CD8-positive, alpha-beta memory T cell (primary cell): ENCODE measurements at places on chromosomes 16 and 17. TPM values are rescaled to one million over a fixed set of nuclear protein-coding genes. Genes with fewer than 3 reads are reported as not detected.

GRCh38 chr17:1946021-1946932, 78.9 kb downstream of the RTN4RL1 start:
- no peak overlapping the region for H3K4me3 ChIP-seq
- H3K27ac ChIP-seq = no peak overlapping the region
- H3K4me1 ChIP-seq = no peaks in the 10 kb centered on the region

DNA sequence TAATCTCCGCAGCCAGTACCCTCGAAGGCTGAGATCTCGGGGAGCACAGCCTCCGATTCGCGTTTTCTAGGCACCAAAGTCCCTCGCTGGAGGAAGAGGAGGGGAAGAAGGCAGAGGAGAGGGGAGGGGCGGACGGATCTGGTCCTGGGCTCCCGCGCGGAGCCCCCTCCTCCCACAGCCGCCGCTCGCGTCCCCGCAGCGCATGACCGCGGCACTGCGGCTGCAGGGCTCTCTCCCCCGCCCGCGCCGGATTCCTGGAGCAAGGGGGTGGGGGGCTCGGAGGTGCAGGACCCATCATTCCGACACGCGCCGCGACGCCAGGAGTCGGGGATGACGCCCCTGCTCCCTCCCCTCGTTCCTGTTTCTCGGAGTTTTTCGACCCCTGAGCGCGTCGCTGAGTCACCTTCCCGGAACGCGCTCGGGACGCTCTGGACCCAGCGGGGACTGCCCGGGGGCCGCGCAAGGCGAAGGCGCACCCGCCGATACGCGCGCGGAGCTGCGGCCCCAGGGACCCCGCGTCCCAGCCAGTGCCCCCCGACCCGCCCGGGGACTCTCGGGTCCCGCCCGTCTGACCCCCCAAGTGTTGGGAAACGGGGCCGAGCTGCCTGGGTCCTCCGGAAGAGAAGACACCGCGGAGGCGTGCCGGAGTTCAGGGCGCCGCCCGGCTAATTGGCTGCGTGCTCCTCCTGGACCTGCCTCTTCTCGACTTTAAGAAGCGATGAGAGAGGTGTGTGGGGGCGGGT, 1.4 kb upstream of the SPHK1 start:
- no peaks in the 10 kb centered on the region for H3K36me3 ChIP-seq
- peak; percentile 45 for DNase-seq
- no peaks in the 10 kb centered on the region for H3K27me3 ChIP-seq
- H3K4me1 ChIP-seq = peaks cover 19% of the 10 kb centered on the region
- peak overlapping the region; percentile 45 for H3K27ac ChIP-seq

DNA sequence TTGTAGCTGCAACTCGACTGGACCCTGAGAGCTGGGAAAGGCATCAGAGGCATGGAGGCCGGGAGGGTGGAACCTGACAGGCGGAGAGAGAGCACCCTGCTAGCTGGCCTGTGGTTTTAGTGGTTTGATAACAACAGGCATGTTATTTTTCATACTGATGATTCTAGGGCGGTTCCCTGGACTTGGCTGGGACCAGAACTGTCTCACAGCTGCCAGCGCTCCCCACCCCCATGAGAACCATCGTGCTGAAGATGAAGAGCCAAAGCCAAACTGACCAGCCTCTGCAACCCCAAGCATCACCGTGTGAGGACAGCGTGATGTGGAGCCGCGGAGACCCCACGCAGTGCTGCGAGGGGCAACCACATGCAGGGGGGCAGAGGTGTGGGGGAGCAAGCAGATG, 28.5 kb downstream of the MXRA7 start:
- no peak overlapping the region for H3K27ac ChIP-seq
- H3K27me3 ChIP-seq = no peaks in the 10 kb centered on the region
- DNase-seq = no peak
- peaks cover 33% of the 10 kb centered on the region for H3K4me1 ChIP-seq

GRCh38 chr16:10428433-10429168, 42.7 kb downstream of the ATF7IP2 start:
- H3K27ac ChIP-seq = no peak overlapping the region
- peaks cover 7% of the 10 kb centered on the region for H3K36me3 ChIP-seq
- no peaks in the 10 kb centered on the region for H3K4me1 ChIP-seq
- H3K4me3 ChIP-seq = no peak overlapping the region
- no peaks in the 10 kb centered on the region for H3K27me3 ChIP-seq

- H3K27ac ChIP-seq = no peak within 1 kb of the TSS
- DNase-seq = peak; percentile 58
- no peaks in the 10 kb centered on the region for H3K27me3 ChIP-seq
- H3K4me3 ChIP-seq = peak within 1 kb of the TSS; percentile 56
- H3K4me1 ChIP-seq = peaks cover 6% of the 10 kb centered on the region
- H3K36me3 ChIP-seq = no peaks in the 10 kb centered on the region
Measured at GRCh38 chr17:28405632-28406472, at the start of gene SLC46A1. SLC46A1 (minus strand) TSS chr17:28406212; CDS start chr17:28406114, 98 bp downstream.

DNA sequence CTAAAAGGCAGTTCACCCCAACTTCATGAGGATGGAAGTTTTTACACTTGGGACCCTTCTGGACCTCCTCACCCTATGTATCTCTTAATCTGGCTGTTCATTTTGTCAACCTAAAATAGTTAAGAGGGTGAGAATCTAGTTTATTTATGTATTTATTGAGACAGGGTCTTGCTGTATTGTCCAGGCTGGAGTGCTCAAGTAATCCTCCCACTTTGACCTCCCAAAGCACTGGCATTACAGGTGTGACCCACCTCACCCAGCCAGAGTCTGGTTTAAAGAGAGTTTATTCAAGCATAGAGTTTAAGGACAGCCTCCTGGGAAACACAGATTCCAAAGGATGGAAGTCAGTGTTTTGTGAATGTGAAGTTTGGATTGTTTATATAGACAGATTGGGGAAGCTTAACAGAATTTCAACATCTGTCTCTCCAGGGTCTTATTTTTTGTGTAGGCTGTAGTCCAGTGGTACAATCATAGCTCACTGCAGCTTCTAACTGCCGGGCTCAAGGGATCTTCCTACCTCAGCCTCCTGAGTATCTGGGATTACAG, 8.0 kb upstream of the APPBP2 start:
- H3K4me1 ChIP-seq = no peaks in the 10 kb centered on the region
- no peak overlapping the region for H3K27ac ChIP-seq
- no peak for DNase-seq
- H3K27me3 ChIP-seq = no peaks in the 10 kb centered on the region
- no peaks in the 10 kb centered on the region for H3K36me3 ChIP-seq

DNA sequence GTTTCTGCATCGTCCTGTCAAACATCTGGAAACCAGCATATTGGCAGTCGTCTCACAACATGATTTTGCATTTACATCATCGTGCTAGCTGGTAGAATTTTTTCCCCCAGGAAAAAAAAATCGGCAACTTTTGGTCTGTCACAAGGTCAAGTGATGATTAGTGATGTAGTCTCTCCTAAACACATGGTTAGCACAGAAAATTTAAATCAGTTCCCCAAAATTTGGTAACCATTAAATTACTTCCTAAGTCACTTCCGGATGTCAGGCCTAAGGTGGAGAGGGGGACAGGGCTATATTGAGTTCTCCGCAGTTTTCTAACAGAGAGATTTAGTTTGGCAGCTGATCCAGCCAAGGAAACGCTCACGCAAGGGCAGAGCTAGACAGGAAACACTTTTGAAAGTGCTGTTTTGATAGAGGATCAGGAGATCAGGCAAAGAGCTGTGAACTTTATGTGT, 271.0 kb upstream of the TBX2 start:
- no peaks in the 10 kb centered on the region for H3K27me3 ChIP-seq
- H3K4me1 ChIP-seq = peaks cover 6% of the 10 kb centered on the region
- H3K27ac ChIP-seq = no peak overlapping the region
- no peak for DNase-seq
- no peaks in the 10 kb centered on the region for H3K36me3 ChIP-seq

DNA sequence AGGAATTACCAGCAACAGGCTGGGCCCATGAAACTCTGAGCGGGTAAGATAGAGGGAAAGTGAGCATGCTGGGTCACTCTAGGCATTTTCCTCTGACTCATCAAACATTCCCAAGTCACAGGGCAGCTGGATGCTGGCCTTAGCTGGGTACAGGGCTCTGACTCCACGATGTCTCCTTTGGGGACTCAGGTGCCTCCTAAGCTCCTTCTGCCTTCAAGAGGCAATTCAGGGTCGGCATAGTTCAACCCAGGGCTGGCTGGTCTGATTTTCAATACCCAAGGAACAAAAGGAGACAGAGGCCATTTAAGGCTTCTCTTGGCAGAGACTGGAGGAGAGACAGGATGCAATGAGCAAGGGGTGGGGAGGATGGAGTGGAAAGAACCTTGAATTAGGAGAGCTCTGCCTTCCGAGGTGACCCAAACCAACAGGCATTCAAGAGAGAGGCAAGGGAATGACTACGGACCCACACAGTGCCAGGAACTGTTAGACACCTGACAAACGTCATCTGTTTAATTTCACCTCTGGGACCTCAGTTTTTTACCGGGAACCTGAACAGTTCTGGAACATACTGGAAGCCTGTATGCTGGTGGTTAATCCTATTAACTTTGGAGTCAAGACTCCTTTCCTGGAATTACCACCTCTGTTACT, 910 bp downstream of the WBP2 start:
- H3K4me3 ChIP-seq = peak overlapping the region; percentile 64
- H3K36me3 ChIP-seq = peaks cover 22% of the 10 kb centered on the region
- no peaks in the 10 kb centered on the region for H3K27me3 ChIP-seq
- peaks cover 22% of the 10 kb centered on the region for H3K4me1 ChIP-seq
- DNase-seq = no peak

- no peaks in the 10 kb centered on the region for H3K27me3 ChIP-seq
- H3K4me1 ChIP-seq = peaks cover 3% of the 10 kb centered on the region
- no peak for DNase-seq
- no peak overlapping the region for H3K27ac ChIP-seq
Measured at GRCh38 chr16:85710732-85711131, 22.0 kb upstream of the GINS2 start.

- peaks cover 11% of the 10 kb centered on the region for H3K36me3 ChIP-seq
- H3K27me3 ChIP-seq = no peaks in the 10 kb centered on the region
- peak overlapping the region; percentile 49 for H3K27ac ChIP-seq
- H3K4me3 ChIP-seq = no peak overlapping the region
- DNase-seq = peak; percentile 59
Measured at GRCh38 chr16:31880322-31880979, 6.8 kb downstream of the ZNF267 start.

DNA sequence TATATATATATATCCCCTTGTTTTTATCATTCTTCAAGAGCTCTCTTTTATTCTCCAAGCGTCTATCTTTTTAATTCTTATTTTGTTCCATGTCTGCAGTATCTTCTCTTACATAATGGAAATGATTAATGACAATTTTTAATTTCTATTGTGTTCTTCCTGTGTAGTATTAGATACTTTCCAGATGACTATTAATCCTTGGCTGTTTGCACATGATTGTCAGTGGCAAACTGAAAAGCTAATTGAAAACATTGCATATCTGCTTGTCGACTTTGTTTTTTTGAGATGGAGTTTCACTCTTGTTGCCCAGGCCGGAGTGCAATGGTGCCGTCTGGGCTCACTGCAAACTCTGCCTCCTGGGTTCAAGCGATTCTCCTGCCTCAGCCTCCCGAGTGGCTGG, 124.7 kb downstream of the BCAS3 start:
- H3K27ac ChIP-seq = no peak overlapping the region
- no peak overlapping the region for H3K4me3 ChIP-seq
- no peaks in the 10 kb centered on the region for H3K27me3 ChIP-seq
- no peak for DNase-seq
- no peaks in the 10 kb centered on the region for H3K4me1 ChIP-seq

GRCh38 chr16:593406-593805, 3.5 kb downstream of the RAB40C start:
- no peak overlapping the region for H3K4me3 ChIP-seq
- H3K36me3 ChIP-seq = no peaks in the 10 kb centered on the region
- DNase-seq = no peak

FKBP10 gene
- 1.5 TPM for total RNA-seq

TRAF4 gene
- total RNA-seq = 182 TPM

SUPT6H gene
- 88.4 TPM for total RNA-seq

CNOT1 gene
- 326 TPM for total RNA-seq

ENKD1 gene
- total RNA-seq = 15.1 TPM

DNAH9 gene
- not detected for total RNA-seq

RHBDF1 gene
- total RNA-seq = 0.59 TPM

TBC1D3K gene
- not detected for total RNA-seq

DHRS7C gene
- not detected for total RNA-seq

ANKRD11 gene
- 130 TPM for total RNA-seq

HEATR9 gene
- total RNA-seq = 2.3 TPM
